ENCODE measurements at places on chromosomes 5 and 9.

- DNase-seq = no peak
Observed at GRCh38 chr5:145585443-145586148, 249.5 kb downstream of the PRELID2 start.

DNA sequence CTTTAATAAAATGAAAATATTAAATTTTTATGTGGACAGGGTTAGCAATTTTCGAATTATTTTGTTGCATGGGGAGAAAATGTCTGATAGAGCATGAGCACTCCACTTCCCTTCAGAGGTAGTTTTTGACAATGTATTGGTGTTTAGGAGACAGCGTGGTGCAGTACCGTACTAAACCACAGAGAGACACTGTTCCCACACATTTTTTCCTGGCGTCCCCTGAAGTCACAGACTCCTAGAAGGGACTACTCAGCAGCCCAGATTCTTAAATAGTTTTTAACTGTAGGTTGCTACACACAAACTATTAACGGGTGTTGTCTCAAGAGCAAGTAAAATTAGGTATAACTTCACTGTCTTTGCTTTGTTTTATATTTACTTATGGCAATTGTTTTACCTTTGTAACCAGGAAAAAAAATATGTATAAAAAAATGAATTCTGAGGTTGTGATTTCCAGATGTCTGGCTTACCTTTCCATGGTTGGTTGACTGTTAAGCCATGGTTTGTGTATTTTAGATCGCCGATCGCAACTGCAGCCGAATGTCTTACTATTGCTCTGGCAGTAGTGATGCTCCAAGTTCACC is 171.2 kb downstream of the DOCK8 start:
- DNase-seq = no peak

DNA sequence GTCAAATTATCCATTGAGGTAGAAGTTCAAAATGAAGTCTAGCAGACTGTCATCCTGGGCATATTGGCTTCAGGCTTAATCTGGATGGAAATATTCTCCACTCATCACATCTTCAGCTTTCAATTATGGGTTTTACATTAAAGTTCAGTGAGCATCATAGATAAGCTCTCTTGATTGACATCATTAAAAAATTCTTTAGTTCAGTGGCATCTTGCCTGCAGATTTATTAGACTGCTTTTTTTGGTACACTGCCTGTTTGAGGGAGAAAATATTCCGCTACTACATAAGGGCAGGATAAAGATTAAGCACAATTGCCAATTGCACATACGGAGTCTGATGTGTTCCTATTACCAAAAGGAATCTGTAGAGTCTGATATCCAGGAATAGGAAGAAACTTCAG is 2353.8 kb downstream of the MAT2B start:
- no peak for DNase-seq

- DNase-seq = no peak
Observed at GRCh38 chr5:10668697-10669096, 92.3 kb downstream of the DAP start.

- DNase-seq = no peak
Observed at GRCh38 chr5:138252944-138253343, 21.5 kb downstream of the GFRA3 start.

DNA sequence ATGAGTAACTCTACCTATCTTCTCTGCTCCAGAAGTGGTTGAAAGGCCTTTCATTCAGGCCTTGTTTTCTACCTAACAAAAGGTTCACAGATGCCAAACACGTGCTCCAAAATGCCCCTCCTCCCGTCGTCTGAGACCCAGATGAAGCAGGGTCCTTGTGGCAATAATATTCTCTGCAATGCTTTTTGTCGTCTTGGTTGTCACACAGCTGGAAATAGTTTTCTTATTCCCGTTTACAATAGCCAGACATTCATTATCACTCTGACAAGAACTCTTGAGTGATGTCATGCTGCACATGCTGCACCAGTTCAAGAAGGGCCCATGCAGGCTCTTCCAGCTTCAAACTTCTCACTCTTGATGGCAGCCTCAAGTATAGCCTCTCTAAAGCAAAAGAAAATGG is 7.8 kb downstream of the LPAR1 start:
- no peak for DNase-seq

GRCh38 chr9:127076860-127077643 is 45.4 kb downstream of the ANGPTL2 start:
- no peak for DNase-seq
